ENCODE measurements at places on chromosomes 2 and 18.

GRCh38 chr2:221676566-221677172, 104.6 kb upstream of the EPHA4 start:
- DNase-seq = no peak

GRCh38 chr2:7950035-7950612, 731.7 kb upstream of the ID2 start:
- DNase-seq = no peak

- no peak for DNase-seq
Measured at GRCh38 chr2:233047206-233047605, 12.9 kb upstream of the INPP5D start.

DNA sequence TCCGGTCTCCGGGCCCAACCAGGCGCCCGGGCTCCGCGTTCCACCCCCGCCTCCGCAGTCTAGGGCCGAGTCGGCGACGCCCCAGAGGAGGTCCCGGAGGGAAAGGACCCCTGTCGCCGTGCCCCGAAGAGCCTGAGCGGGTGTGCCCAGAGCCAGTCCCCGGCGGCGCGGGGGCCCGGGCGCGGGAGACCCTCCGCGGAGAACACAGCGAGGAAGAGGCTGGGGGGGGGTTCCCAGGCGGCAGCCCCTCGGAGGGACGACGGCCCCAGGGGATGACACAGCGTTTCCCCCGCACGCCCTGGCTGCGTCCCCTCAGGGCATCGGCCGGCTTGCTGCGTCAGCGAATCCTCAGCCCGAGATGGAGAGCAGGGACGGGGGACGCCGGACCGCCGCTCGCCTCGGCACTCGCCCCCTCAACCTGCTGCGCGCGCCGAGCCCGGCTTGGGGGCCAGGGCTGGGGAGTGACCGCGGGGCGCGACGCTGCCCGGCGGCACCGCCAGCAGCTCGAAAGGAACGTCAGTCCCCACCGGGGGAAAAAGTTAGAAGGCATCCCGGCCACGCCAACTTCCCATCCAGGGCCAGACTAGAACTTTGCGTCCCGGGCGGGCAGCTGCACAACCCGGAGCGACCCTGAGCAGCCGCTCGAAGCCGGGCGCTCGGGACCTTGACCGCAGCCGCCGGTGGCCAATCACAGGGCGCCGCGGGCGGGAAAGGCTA, 711 bp downstream of the SFXN5 start:
- DNase-seq = no peak

- DNase-seq = no peak
Measured at GRCh38 chr2:96863575-96864342, 5.9 kb upstream of the ANKRD39 start.

DNA sequence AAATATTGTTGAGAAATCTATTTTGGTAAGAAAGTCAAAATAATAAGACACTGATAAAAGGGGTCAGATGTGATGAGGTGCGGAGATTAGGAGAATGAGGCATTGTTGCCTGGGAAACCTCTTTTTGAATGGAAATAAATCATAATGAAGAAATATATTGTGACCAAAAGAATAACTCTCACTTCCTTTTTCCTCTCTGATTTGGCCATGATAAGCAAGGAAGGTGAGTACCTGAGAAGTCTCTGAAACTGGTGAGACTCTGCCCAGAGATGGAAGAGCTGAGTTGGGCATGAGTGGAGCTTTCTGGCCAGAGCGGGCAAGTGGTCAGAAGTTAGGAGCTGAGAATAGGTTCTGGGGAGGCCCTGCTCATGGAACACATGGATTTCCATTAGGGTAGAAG, 11.8 kb downstream of the LAMA3 start:
- no peak for DNase-seq

DNA sequence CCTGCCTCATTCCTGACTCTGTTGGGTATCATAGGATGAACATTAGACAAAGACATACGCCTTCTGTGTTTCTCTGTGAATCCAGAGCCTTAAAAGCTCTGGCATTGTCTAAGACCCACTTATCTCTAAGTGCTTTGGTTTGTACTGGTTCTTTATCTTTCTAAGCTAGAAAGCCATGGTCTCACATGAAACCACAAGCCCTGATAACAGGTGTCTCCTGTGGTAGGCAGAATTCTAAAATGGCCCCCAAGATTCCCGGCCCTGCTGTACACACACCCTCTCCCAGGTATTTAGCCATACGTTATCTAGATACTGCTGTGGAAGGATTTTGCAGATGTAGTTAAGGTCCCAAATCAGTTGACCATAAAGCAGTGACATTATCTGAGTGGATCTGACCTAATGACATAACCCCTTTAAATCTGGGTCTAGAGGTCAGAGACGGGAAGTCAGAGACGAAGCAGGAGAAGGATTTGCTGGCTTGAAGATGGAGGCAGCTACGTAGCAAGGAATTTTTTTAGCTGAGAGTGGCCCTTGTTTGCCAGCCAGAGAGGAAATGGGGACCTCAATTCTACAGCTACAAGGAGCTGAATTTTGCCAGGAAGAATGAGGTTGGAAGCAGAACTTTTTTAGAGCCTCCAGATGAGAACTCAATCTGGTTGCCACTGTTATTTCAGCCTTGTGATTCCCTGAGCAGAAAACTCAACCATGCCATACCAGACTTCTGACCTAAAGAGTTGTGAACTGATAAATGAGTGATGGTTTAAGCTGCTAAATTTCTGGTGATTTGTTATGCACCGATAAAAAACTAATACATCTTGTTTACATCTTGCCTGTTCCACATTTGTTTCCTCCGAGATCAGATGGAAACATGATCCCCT, 186.7 kb downstream of the CAMKMT start:
- no peak for DNase-seq

- no peak for DNase-seq
Measured at GRCh38 chr2:108315444-108315934, 26.8 kb downstream of the SULT1C2 start.

DNA sequence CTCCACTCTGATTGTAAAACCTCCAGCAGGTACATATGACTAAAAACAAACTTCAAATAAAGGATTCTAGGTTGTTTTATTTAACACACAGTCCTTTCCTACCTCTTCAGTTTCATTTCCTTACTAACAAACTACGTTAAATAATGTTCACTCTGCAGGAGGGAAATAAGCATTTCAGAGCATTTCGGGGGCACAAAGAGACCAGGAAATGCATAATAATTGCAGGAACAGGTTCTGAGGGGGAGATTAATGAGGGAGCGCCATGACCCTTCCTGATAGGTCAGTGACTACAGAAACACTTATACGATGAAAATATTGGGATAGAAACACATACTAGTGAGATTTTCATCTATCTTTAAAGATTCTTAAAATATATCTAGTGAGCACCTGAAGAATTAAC, 416.6 kb downstream of the NRXN1 start:
- DNase-seq = no peak

- no peak for DNase-seq
Measured at GRCh38 chr18:429030-429429, 71.5 kb downstream of the COLEC12 start.

DNA sequence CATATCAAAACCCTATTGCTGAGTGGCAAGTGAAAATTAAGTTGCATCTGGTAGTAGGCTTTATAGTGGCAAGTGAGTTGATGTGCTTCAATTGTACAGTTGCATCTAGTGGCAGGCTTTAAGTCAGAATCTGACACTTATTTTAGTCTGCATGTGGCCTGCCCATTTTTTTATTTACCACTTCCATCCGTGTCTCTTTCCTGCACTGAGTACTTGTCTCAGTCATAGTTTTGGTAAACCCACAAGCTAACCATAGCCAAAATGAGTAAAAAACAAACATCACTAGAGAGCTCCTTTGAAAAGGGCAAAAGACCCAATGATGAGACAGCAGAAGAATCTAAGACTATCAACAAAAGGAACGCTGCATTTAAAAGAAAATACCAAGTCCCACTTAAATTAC, 96.0 kb upstream of the CRACDL start:
- DNase-seq = no peak

Data from anterior cingulate cortex (tissue), 58 donors.